Progenitor cell of endocrine pancreas (in vitro differentiated cells): ENCODE measurements at places on chromosomes 16 and 17.

DNA sequence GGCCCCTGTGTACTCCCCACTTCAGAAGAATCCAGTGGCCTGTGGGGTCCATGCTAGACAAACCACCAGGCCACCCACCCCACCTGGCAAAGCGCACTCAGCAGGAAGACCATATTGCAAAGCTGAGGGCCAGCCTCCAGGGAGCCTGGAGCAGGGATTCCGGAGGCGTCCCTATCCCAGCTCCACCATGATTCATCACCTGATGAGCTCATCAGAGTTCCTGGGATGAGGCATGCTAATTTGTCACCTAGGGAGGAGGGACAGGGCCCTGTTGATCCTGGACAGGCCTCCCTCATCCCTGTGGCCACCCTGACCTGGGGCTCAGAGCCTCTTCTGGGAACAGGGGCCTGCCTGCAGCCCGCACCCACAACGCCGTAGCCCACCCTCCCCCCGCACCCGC lies 131.6 kb upstream of the PLCG2 start:
- no peak for DNase-seq

- no peak for DNase-seq
Observed at GRCh38 chr17:82108496-82108945, 10.5 kb upstream of the FASN start.

- no peak for DNase-seq
Observed at GRCh38 chr16:47528431-47528830, 67.3 kb downstream of the PHKB start.

GRCh38 chr17:60348616-60349015 lies 43.3 kb downstream of the USP32 start:
- no peak for DNase-seq

DNA sequence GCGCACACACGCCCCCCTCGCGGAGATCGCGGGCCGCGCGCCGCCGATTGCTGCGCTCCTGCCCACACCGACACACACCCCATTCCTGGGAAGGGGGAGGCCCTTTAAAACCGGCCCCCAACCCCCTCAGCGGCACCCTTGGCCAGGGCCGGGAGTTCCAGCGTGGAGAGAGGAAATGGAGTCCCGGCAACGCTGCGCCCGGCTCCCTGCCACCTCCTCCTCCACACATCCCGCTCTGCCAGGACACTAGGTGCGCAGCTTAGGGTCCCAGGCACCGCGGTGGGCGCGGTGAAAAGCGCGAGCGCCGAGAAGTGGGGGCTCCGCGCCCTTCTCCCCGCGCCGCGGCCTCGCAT lies 397 bp downstream of the CDC42EP4 start:
- DNase-seq, result peak; percentile 44

DNA sequence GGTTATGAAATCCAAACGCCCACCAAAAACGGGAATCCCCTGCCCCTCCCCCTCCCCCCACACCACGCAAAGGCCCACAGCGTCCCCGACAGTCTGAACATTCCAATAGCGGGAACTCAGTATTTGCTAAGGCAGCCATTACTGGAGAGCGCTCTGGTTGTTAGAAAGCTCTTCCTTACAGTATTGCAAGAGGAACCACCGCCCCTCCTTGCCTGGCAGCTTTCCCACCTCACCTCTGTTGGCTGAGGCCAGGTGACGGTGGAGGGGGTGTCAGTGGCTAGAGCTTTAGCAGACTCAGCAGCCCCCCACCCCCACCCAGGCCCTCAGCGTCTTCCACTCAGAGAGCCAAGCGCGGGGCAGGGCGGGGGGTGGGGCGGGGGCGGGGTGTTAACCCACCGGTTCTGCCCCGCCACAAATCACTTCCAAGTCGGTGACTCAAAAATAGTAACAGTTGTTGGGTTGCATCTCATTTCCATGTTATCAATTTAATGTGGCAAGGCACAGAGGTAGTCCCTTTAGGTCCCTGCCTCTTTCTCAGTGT lies 2.2 kb upstream of the PLEKHH3 start:
- no peak for DNase-seq

DNA sequence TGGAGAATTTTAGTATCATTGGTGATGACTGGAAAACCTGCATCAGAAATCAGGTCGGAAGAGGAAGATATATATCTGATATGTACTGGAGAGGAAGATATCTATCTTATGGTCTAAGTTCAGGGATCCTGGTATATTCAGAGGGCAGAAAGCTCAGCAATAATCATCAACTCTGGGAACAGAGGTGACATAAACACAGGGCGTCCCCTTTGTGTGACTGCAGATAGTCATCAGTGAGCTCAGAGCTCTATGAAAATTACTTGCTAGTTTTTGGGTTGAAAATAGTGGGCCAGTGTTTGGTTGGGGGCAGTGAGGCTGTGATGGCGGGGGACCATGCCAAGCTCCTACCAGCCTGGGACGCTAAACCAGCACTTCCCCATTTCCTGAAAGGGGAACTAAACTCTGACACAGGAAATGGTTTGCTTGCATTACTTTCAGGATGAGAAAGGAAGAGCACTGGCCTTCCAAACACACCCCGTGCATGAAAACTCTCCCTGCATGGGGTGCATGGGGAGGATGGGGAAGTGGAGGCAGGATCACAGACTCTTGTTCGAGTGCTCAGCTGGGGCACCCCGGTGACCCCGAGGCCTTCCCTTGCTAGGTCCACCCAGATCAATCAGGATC lies 15.8 kb downstream of the NOD2 start:
- DNase-seq, result no peak

GRCh38 chr16:68422396-68422960 lies 25.8 kb downstream of the SMPD3 start:
- no peak for DNase-seq

- DNase-seq, result no peak
Observed at GRCh38 chr17:57092171-57092570, 7.1 kb downstream of the AKAP1 start.

DNA sequence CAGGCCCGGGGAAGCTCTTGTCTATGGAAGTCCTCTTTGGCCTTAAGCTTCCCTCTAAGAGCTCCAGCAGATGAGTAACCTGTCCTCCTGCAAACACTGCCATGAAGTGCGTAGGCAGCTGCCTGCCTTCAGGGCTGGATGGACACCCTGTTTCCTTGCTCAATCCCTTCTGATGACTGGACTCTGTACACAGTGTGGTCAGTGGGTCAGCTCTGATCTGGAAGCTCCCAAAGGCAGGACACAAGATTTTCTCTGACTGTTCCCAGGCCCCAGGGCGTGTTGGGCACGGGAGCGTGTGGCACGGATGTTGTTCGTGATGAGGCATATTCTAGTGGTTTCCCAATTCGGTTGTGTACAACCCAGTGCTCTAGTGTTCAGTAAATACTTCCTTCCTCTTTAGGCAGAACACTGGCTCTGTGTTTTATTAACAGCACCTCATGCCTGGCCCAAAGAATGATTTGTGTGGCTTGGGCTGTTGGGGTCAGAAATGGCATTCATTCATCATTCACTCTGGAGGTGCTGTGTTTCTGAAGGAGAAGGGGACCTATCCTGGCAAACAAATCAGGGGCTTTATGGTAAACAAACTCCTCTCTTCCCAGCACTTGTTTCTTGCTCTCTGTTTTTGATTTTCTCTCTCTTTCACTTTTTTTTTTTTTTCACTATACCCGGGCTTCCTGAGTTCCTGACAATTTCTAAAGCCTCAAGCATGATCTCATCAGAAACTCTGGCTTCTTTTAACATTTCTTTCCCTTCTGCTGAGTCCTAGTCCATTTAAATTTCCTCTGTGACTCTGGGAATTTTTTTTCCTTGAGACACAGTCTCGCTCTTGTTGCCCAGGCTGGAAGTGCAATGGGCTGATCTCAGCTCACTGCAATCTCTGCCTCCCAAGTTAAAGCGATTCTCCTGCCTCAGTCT lies 12.0 kb upstream of the RNF157 start:
- no peak for DNase-seq

- DNase-seq, result no peak
Observed at GRCh38 chr17:73231395-73231794, 30.3 kb downstream of the CPSF4L start.

GRCh38 chr16:88681709-88682451 lies 4.4 kb downstream of the SNAI3 start:
- no peak for DNase-seq

DNA sequence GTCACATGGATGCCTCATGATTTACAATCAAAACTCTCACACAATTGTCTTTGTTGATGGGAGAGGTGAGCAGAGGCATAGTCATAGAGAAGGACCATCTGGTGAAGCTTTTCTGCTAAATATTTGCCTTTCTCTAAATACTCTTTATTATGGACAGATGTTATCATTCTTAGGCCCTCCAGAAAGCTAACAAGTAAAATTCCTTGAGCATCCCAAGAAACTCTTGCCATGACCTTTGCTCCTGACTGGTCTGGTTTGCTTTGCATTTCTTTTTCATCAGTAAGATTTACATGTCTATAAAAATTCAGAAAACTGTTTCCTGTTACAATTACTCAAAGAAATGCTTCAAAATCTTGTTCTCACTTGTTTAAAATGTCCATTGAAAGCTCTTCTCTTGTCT lies 1336.6 kb upstream of the CDH8 start:
- no peak for DNase-seq

DNA sequence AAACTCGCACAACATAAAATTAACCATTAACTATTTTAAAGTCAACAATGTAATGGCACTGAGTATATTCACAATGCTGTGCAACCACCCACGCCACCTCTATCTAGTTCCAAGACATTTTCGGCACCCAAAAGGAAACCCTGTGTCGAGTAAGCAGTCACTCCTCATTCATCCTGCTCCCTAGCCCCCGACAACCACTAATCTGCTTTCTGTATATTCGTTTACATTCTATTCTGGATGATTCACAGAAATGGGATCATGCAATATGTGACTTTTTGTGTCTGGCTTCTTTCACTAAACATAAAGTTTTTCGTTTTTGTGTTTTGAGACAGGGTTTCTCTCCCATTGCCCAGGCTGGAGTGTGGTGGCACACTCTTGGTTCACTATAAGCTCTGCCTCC lies 42.2 kb upstream of the HAPSTR1 start:
- no peak for DNase-seq

DNA sequence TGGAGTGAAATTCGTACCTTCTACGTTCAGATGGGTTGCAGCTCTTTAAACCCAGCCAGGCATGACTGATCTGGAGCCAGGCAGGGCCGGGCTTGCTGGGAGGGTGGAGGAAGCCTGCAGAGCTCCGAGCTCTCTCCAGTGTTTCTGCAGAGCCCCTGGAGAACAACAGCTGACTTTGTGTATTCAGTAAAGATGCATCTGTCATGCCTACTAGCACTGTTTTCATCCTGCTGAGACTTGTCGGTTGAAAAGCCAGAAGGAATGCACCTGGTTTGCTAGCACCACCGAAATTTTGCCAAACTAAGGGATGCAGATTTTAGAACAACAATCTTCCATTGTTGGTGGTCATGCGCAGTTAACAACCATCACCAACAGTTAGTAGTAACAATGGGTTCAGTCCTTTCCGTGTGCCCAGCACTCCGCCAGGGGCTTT lies 22.4 kb upstream of the SCNN1B start:
- no peak for DNase-seq
